ENCODE measurements at places on chromosomes 13 and 19.

DNA sequence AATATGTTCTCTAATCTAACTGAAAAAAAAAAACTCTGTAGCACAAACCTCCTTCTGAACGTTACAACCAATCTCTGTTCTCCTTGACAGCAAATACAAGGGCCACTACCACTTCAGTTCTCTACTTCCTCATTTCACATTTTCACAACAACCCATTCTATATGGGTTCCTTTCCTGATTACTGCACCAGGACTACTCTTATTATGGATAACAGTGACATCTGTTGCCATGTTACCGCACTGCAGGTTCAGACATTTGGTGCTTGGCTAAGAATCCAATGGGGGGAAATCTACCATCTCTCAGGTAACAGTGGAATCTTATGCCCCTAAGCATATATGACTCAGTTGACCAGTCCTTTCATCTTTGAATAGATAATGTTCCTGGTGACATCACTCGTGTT lies 11.6 kb upstream of the FPR3 start:
- DNase-seq, result no peak

DNA sequence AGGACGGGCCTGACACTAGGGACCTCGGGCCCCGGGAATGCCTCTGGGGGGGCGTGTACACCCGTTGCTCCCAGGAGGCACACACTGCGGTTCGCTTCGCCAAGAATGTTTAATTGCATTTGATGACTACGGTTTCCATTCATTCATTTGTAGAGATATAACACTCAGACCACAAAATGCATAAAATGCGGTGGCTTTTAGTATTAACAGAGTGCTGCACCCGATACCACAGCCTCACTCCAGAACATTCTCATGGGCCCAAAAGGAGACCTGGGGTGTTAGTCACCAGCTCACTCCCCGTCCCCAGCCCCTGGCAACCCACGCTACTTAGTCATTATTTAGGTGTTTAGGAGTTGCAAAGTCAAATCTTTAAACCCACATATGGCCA lies 21.8 kb downstream of the HCN2 start:
- DNase-seq, result peak; percentile 46

DNA sequence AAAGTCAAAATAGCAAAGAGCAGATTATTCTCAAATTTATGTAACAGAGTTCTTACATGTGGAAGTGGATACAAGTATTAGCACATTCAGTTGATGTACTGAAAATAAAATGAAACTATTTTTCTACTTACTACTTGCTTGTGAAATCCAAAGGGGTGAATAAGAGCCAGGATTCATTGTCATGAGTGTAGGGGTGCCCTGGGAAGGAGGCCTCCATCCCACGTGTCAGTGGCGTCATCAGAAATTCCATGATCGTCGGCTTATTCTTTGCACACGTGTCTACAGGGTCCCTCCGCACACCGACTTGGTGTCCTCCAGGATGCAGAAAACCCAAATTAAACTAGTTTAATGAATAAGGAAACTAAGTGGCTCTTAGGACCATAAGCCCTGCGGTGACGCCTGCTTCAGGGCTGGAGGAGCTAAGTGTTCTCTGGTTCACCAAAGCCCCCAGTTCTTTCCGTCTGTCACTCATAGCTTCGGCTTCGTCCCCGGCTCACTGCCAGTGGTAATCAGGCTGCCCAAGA lies 55.5 kb downstream of the IRS2 start:
- DNase-seq, result no peak

DNA sequence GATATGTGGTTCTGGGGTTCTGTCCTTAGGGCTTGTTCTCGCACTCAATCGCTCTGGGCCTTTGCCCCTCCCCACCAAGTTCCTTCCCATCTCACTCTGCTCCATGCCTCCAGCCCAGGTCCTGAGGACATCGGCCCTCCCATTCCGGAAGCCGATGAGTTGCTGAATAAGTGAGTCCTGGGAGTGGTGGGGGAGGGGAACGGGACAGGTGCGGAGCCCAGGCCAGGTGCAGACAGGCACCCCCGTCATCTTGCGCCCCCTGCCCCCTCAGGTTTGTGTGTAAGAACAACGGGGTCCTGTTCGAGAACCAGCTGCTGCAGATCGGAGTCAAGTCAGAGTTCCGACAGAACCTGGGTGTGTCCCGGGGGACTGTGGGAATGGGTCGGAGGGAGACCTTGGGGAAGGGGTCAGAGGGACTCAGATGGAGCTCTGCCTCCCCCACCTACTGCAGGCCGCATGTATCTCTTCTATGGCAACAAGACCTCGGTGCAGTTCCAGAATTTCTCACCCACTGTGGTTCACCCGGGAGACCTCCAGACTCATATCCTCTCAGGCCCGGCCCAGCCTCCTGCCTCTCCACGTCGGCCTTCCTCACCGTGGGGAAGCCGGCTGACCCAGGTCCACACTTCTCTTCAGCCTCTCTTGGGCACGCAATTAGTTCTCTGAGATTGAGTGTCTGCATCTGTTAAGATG lies 10.1 kb downstream of the FUZ start:
- no peak for DNase-seq

DNA sequence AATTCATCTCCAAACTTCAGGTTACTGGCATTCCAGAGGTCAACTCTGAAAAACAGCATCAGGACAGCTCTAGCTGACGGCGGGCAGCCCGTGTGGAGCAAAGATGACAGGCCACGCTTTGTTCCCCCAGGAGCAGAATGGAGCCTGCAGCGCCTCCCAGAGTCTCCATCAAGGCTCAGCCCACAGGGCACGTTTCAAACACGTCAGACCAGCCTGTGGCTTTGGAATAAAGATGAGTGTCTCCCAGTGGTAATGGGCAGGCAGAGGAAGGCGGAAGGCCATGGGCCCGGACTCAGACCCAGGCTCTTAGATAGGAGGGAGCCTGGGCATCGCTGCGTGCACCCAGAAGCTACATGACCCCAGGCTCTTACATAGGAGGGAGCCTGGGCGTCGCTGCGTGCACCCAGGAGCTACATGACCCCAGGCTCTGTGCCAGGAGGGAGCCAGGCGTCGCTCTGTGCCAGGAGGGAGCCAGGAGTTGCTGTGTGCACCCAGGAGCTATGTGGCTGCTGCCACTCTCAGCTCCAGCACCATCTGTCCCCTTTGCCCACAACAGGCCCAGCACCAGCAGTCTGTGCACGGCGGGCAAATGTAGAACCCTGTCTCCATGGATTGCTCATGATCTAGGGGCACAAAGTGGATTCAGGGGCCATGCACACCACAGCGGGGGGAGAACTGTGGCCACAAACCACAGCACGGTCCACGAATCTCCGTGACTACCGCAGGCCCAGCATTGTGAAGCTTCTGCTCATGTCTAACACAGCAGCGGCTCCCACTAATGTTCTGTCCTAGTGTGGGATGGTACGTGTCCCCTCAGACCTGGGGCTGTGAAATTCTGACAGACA lies 47.8 kb upstream of the C13orf46 start:
- no peak for DNase-seq

- no peak for DNase-seq
These were observed at the start of gene TNNT1 for GRCh38 chr19:55149078-55150003. Gene TNNT1, minus strand, starts transcription at chr19:55149206. Its CDS starts 2,049 bp downstream, at chr19:55147157.

GRCh38 chr13:91813253-91813652 lies 414.8 kb downstream of the GPC5 start:
- DNase-seq, result no peak

DNA sequence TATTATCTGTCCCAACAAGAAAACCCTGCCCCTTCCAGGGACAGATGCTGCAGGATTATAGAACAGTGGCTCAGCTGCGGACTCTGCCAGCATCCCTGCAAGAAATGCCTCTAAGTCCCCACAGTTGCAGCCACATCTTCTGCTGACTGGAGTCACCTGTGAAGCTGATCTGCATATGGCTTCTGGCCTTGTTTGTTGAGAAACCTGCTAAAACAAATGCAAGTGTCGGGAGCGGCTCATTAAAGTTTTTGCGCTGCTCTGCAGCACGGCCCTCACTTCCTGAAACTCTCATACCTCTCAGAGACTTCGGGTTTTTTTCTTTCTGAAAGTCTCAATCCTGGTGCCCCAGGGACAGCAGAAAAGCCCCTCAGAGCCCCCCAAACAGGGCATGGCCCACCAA lies 725.0 kb downstream of the UQCRFS1 start:
- no peak for DNase-seq

- no peak for DNase-seq
These were observed 337.6 kb upstream of the SLITRK5 start for GRCh38 chr13:87333599-87333998.

DNA sequence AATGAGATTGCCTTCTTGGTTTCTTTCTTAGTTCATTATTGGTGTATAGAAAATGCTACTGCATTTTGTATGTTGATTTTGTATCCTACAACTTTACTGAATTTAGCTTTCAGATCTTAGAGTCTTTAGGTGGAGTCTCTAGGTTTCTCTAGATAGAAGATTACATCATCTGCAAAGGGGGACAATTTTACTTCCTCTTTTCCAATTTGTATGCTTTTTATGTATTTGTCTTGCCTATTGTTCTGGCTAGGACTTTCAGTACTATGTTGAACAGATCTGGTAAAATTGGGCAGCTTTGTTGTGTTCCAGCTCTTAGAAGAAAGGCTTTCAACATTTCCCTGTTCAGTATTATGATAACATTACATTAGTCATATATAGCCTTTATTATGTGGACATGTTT lies 101.0 kb upstream of the SPRY2 start:
- DNase-seq, result no peak

GRCh38 chr19:16714702-16715287 lies 4.9 kb upstream of the NWD1 start:
- peak; percentile 54 for DNase-seq

GRCh38 chr19:49362048-49362928 lies at the start of gene TEAD2:
Gene TEAD2, minus strand, starts transcription at chr19:49362416. Its CDS starts 2,341 bp downstream, at chr19:49360075.
- DNase-seq, result no peak

DNA sequence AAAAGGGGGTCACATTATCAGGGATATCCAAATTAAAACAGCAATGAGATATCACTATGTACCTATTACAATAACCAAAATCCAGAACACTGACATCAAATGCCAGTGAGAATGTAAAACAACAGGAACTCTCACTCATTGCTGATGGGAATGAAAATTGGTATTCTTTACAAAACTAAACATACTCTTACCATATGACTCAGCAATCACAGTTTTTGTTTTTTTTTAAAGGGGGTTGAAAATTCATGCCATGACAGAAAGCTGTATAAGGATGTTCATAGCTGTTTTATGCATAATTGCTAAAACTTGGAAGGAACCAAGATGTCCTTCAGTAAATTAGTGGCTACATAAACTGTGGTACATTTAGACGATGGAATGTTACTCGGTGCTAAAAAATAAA lies 71.6 kb upstream of the SLITRK1 start:
- DNase-seq, result no peak

- DNase-seq, result no peak
These were observed 157.5 kb upstream of the ZNF536 start for GRCh38 chr19:30214651-30215051.

- DNase-seq, result no peak
These were observed 108.9 kb upstream of the STARD13 start for GRCh38 chr13:33394294-33394932.

DNA sequence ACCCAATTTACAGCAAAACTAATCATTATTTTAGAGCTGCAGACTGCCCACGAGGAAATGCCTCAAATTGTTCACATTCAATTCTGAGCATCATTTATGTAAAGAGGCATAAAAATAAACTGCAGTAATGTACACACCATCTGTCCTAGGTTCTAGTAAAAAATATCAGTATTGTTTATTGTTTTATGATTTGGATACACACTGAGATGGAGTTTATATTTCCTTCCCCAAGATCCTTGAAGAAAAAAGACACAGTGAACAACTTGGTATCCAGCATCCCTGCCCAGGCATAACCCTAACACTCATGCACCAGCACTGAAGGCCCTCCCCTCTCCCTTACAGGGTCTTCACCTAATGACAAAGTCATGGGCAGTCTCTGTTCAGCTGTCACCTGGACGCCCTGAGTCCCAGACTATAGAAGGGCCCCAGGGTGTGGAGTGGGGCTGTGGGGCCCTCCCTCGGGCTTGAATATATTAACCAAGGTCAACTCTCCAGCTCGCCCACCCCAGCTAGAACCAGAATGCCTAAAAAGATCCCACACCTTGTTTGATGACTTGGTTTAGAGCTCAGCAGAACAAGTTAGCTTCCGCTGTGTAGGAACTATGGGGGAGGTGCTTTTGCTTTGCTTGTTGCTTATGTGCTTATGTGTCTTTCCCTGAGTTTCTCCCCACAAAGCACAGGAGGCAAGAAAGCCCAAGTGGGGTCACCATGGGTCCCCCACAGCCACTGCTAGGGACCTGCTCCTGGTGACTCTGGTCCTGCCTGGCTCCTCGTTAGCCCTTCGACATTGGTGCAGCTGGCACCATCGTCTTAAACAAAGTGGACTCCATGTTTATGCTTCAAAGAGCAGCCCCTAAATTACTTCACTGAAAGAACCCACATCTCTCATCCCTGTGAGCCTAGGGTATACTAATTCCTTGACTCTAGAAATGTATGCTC lies 111.1 kb downstream of the COL4A1 start:
- no peak for DNase-seq

GRCh38 chr19:58196901-58197616 lies 14.2 kb downstream of the ZNF274 start:
- DNase-seq, result no peak

DNA sequence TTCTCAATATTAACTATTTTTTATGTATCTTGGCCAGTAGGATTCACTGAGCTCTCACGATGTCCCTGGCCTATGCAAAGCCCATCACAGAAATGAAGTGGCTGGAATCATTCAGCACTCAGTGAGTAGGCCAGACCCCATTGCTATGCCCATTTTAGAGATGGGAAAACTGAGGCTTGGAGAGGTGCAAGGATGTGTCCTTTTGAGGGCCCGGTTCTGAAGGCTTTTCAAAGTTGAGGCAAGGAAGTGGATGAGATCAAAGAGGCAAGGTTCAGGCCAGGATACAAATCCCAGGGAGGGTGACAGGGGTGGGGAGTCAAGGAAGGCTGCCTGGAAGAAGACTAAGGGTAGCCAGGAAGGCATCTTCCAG lies 18.7 kb upstream of the ERCC1 start:
- DNase-seq, result no peak

DNA sequence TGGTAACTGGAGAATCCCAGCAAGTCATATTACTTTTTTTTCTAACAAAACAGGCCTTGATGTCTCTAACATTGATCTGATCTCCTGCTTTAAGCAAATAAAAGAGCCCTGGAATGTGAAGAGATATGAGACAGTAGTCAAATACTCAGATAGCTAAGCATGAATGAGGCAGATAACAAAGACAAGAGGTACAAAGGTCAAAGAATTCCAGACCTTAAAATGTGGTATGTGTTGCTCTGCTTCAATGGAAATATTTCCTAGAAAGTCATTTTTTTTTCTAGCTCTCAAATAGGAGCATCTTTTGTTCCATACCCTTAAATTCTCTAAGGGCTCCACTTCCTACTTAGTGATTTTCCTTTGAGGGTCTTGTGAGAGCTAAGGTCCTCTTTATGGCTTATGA lies 54.6 kb downstream of the ZNF254 start:
- DNase-seq, result no peak

- DNase-seq, result no peak
These were observed 7.1 kb downstream of the LDLR start for GRCh38 chr19:11096210-11096841.

- DNase-seq, result no peak
These were observed 202.8 kb upstream of the IRS2 start for GRCh38 chr13:109989155-109989554.

GRCh38 chr13:55783841-55784240 lies 1356.9 kb upstream of the PRR20A start:
- no peak for DNase-seq
